ENCODE measurements at places on chromosomes 1 and 21.

- no peak for DNase-seq
Measured at GRCh38 chr1:146020058-146021049, 1.2 kb downstream of the HJV start.

DNA sequence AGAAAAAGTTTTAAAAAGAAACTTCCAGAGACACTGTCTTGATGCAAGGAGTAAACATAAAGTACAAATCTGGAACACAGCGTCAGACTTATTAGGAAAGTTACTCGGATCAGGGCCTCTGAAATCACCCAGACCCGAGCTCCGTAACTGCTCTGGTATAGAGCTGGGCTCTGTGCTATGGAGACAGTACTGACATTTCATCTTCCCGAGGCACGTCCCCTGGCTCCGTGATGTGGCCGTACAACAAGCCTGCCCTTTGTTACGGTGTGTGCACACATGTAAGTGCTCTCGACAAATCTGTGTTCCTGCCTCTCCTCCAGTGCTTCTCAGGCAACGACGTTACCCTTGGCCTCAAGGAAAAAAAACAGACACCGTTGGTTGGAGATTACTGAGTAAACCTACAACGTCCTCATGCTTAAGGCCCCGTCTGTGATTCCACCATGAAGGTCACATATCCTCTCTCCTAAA is 107.0 kb upstream of the IRF2BP2 start:
- DNase-seq: peak; percentile 30

- DNase-seq: no peak
Measured at GRCh38 chr1:110434946-110435345, 16.0 kb upstream of the PROK1 start.

GRCh38 chr21:18772404-18772803 is 368.8 kb upstream of the TMPRSS15 start:
- no peak for DNase-seq

DNA sequence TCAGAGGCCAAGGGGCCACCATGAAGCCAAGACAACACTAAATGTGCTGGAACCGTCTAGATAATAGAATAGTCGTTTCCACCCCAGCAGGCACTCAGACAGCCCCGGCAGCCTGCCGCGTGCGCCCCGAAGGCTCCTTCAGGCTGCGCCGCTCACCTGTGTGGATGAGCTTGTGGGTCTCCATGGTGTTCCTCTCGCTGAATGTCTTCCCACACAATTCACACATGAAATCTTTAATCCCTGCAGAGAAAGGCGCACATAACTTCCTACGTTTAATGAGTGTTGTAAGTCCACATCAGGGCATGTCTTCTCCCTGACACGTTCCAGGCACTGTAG is 43.7 kb upstream of the RIPK4 start:
- DNase-seq: no peak

- DNase-seq: no peak
Measured at GRCh38 chr1:183363972-183364371, 54.2 kb downstream of the NMNAT2 start.

DNA sequence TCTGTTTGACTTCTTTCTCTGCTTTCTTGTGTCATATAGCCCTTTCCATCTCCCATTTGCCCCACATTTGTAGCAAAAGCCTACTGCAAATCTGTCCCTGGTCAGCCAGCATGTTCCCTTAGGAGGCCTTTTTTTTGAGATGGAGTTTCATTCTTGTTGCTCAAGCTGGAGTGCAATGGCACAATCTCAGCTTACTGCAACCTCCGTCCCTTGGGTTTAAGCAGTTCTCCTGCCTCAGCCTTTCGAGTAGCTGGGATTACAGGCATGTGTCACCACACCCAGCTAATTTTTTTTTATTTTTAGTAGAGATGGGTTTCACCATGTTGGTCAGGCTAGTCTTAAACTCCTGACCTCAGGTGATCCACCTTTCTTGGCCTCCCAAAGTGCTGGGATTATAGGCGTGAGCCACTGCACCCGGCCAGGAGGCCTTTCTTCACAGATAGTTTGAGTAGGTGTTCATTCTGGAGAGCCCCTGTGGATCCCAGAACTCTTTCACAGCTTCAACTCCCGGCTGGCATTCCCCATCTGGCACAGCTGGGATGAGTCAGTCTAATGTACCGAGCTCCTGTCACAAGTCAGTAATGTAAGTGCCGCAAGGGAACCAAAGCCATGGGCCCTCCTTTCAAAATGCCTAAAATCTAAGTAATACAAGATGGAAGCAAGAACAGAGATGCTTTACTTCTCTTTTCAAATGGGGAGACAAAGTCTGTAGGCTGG is 9.4 kb upstream of the NHLH1 start:
- DNase-seq: no peak

DNA sequence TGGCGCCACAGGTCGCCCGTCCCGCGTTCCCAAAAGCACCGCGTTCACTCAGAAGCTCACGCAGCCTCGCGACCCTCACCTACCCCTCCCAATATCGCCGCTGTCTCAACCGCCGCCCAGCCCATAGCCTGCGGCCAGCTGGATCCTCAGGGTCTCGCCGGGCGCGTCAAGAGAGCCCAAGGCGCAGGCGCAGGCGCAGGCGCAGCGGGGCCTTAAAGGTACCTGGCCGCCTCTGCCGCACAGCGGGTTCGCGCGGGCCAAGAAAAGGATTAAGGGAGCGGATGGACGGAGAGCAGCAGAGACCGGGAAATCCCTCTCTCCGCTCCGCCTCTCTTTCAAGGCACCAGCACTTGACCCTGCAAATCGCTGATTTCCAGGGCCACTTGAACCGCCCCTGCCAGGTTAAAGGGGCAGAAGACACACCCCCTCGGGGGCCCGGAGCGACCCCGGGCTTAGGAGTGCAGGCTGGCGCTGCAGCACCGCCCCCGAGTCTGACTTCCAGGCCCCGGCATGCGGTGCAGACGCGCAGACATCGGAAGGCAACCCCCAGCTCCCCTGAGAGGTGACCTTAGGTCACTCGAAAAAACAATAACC is at the start of gene NBPF20:
TSS of gene NBPF20 (minus strand) at position 168 of the 594 bp plus-strand sequence. CDS start 20,331 bp downstream, outside the sequence.
- peak; percentile 84 for DNase-seq

- DNase-seq: no peak
Measured at GRCh38 chr1:29653886-29654450, 417.6 kb downstream of the PTPRU start.

DNA sequence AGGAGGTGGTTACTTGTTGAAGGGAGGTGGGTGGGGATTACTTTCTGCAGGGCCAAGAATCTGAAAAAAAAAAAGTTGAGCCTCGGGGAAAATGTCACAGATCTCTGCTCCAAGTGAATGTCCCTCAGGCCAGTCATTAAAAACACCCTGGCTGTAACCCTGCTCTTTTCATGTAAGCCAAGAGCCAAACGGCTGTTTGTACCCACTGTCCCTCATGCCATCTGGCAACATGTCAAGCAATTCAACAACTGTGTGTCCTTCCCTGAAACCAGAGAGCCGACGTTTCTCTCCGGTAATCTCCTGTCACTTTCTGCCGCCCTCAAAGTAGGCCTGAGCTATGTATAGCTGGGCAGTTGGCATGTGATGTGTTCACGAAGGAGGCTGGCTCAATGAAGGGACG is 14.7 kb downstream of the CASQ2 start:
- DNase-seq: peak; percentile 52

GRCh38 chr1:32988665-32989064 is 24.1 kb upstream of the RNF19B start:
- no peak for DNase-seq

DNA sequence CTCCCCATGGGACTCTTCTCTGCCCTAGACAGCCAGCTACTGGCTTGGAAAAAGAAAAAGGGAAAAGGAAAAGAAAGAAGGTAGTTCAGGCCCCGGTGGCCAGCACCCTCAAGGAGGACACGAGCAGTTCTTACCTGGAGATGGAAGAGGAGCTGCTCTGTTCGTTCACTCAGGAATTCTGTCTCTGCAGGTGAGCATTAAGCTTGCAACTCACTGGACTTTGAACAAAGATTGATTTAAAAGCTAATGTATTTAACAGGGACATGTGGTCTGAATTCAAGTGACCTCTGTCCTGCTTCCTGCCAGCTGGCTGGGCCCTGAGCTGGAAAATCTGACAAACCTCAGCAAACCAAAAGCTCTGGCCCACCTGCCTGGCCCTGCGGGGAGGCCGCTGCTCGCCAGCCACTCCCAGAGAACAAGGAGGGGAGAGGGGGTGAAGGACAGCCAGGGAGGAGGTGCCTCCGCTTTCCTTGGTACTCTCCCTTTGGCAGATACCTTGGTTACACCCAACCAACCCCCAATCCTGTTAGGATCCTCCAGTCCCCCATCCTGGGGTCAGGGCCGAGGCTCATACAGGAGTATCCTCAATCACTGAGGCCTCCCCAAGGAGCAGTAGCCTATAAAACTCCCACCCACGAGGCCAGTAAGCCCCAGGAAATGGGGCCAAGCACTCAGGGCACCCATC is at the start of gene PDZK1:
TSS of gene PDZK1 (minus strand) at position 186 of the 685 bp plus-strand sequence. CDS start 19,347 bp downstream, outside the sequence.
- DNase-seq: peak; percentile 42

GRCh38 chr1:44565833-44566232 is 108.4 kb downstream of the TMEM53 start:
- DNase-seq: no peak

DNA sequence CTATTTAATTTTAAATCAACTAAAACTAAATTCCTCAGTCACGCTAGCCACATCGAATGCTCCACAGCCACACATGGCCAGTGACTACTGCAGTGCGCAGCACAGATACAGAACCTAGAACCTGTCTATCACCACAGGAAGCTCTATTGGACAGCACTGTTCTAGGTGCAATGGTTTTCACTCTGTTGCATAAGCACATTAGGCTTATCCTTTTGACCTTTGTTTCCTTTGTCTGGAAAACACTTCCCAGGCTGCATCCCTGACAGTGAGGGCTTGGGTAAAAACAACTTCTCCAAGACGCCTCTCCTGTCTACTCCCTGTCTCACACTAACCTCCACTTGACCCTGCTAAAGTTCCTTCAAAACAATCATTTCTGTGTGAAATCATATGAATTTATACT is 33.6 kb upstream of the RAP1GAP start:
- no peak for DNase-seq
